GM23248 (cell line): ENCODE measurements at places on chromosomes 6 and 20. TPM values are rescaled to one million over a fixed set of nuclear protein-coding genes. Genes with fewer than 3 reads are reported as not detected.

DNA sequence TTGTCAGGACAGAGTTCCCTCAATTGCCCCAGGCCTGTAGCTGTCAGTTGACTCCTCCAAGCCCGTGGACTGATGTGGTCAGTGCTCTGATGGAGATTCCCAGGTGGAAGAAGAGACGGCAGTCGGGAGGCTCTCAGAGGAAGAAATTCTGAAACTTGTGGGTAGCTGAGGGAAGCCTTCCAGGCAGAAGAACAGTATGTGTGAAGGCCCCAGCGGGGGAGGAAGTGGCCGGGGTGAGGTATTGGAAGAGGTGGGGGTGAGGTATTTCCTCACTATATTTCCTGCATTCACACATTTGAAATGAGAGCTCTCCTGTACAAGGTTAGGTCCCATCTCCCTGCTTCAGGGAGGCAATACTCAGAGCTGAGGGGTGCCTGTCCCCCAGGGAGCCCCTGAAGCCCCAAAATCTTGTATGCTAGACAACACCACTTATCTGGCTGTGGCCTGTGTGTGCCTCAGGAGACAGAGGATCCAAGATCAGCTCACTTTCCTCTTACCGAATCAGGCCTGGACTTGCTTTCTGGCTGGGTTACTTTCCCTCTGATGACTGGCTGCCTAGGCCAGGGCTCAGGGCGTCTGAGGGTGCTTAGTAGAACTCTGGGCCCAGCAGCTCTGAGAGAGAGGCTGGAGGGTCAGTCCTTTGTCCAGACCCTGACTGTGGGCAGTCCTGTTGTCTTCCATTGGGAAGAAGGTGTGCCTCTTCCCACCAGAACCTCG, 49.3 kb upstream of the MYL9 start:
- peak overlapping the region; percentile 81 for H3K27ac ChIP-seq
- H3K4me1 ChIP-seq = peaks cover 55% of the 10 kb centered on the region
- H3K36me3 ChIP-seq = peaks cover 8% of the 10 kb centered on the region; the same call in 1 of the 2 replicates
- H3K27me3 ChIP-seq = no peaks in the 10 kb centered on the region

DNA sequence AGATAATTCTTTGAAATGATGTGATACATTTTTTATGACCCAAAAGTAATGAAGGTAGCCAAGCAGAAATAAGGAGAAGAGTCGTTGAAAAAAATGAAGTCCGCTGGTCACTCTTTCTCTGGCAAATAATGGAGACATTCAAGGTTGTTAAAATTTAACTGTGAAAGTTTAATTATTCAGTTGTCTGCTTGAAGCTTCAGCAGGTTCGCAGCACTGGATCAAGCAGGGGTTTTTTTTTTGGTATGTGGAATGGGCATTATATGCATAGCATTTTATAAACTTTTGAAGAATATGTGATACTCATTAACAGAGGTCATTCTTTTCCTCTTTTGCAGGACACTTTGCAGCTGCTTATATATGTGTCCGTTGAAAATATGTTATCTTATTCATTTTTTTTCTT, 21.6 kb upstream of the FUT9 start:
- no peaks in the 10 kb centered on the region for H3K27me3 ChIP-seq
- no peaks in the 10 kb centered on the region for H3K36me3 ChIP-seq
- no peaks in the 10 kb centered on the region for H3K4me1 ChIP-seq
- H3K4me3 ChIP-seq = no peak overlapping the region
- no peak overlapping the region for H3K27ac ChIP-seq
- no peak for DNase-seq

- H3K4me1 ChIP-seq = no peaks in the 10 kb centered on the region
- no peak overlapping the region for H3K4me3 ChIP-seq
- H3K27me3 ChIP-seq = no peaks in the 10 kb centered on the region
- no peak for DNase-seq
- H3K27ac ChIP-seq = no peak overlapping the region
These were observed 31.8 kb upstream of the EMILIN3 start for GRCh38 chr20:41398408-41398807.

DNA sequence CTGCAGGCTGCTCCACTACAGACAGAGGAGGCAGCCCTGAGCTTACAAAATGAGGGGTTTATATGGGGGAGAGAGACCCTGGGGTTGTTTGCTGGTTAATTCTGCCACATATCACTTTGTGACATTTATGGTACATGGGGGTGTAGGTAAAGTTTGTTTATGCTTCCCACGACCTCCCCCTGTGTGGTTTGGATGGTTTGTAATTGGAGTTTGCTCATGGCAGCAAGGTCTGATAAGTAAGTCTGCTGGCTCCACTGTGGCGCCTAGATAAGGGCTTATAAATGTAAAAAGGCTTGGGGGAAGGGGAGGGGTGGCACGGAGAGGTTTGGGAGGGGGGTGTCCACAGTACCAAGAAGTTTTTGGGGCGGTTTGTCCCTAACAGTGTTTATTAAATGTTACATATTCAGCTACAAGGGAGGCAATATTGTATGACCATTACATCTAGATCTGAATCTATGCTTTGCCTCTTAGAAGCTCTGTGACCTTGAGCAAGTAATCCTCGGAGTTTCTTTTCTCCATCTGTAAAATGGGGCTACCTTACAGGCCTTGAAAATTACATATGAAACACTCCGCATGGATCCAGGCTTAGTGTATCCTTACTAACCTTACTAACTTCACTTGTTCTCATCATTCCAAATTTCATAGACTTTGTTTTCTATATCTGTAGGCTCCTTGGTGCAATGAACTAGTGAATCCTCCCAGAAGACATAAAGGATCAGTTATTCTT, 204.8 kb upstream of the NOX3 start:
- H3K27ac ChIP-seq = no peak overlapping the region
- H3K27me3 ChIP-seq = no peaks in the 10 kb centered on the region
- H3K4me1 ChIP-seq = no peaks in the 10 kb centered on the region
- no peaks in the 10 kb centered on the region for H3K36me3 ChIP-seq
- DNase-seq = no peak
- no peak overlapping the region for H3K4me3 ChIP-seq

GRCh38 chr20:46148313-46149208, 30.4 kb downstream of the CD40 start:
- H3K4me3 ChIP-seq = no peak overlapping the region
- H3K27ac ChIP-seq = no peak overlapping the region
- no peaks in the 10 kb centered on the region for H3K36me3 ChIP-seq
- H3K27me3 ChIP-seq = no peaks in the 10 kb centered on the region
- no peaks in the 10 kb centered on the region for H3K4me1 ChIP-seq

GRCh38 chr6:41767112-41767833, 12.4 kb downstream of the FRS3 start:
- peaks cover 17% of the 10 kb centered on the region for H3K4me1 ChIP-seq
- H3K36me3 ChIP-seq = peaks cover 5% of the 10 kb centered on the region; the same call in 1 of the 2 replicates
- H3K4me3 ChIP-seq = no peak overlapping the region

DNA sequence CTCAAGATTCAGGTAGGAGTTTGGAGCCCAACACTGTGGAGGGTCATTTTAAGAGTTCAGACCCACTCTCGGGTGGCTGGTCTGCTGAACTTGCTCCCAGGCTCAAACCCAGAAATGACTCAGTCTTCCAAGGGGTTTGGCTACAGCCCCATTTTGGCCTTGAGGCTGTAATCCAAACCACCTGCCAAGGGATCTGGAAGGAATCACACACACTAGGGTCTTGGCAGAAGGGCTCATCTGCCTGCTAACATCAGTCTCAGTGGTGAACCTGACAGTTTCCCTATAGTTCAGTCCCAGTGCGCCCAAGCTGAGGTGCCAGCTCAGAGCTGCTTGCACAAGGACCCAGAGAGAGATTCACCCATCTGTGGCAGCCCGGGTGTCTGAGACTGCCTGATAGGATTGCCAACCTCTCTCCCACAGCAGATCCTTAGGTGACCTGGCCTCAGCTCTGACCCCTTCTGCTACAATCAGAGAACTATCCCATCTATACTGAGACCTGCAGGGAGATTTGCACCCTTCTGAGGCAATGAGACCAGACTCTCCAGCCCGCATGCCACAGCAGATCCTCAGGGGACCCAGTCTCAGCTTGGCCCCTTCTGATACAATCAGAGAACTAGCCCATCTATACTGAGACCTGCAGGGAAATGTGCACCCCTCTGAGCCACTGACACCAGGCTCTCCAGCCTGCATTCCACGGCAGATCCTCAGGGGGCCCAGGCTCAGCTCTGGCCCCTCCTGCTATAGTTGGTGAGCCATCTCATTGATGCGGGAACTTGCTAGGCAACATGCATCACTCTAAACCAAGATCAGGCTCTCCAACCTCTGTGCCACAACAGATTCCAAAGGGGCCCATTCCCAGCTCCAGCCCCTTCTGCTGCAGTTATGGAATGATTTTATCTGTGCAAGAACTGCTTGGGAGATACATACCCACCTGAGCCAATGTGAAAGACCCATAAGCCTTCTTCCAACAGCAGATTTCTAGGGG, 48.2 kb downstream of the THBS2 start:
- peak; percentile 85 for DNase-seq
- H3K27ac ChIP-seq = peak overlapping the region; percentile 40
- H3K27me3 ChIP-seq = no peaks in the 10 kb centered on the region
- H3K36me3 ChIP-seq = no peaks in the 10 kb centered on the region

- no peak overlapping the region for H3K4me3 ChIP-seq
- H3K4me1 ChIP-seq = peaks cover 8% of the 10 kb centered on the region; the same call in 1 of the 2 replicates
- H3K27me3 ChIP-seq = no peaks in the 10 kb centered on the region
These were observed 275.6 kb downstream of the TENT5A start for GRCh38 chr6:81476881-81477280.

GRCh38 chr20:31705598-31706597, 16.8 kb downstream of the BCL2L1 start:
- no peak for DNase-seq
- H3K36me3 ChIP-seq = peaks cover 13% of the 10 kb centered on the region
- H3K4me3 ChIP-seq = no peak overlapping the region

DNA sequence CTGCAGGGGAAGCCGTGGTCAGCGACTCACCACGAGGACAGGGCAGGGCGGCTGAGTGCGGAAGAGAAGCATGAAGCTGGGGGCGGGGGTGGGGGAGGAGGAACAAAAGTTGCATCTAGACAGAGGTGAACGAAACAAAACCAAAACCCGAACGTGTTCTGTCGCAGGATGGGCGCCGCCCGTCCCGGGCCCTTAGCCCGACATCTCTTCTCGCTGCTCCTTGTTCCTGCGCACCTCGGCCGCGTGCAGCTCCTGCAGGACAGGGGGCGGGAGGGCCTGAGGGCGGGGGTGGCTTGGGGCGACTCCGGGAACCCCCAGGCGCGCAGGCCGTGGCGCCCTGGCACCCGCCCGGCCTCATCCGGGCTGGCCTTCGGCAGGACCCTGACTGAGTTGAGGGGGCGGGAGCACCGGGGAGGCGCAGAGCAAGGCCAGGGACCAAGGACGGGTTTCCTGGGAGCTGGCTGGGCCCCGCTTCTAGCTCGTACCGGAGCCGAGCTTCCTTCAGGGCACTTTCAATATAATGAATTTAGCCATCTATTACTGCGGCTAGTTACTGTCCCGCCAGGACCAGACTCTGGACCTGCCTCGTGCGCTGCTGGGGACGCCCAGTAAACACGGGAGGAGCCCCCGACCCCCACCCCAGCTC, 12.0 kb downstream of the STMN3 start:
- peak overlapping the region; percentile 41 for H3K4me3 ChIP-seq
- H3K36me3 ChIP-seq = no peaks in the 10 kb centered on the region
- H3K27ac ChIP-seq = no peak overlapping the region
- DNase-seq = no peak
- no peaks in the 10 kb centered on the region for H3K27me3 ChIP-seq

- H3K4me3 ChIP-seq = no peak overlapping the region
- peak; percentile 9 for DNase-seq
- peaks cover 30% of the 10 kb centered on the region for H3K4me1 ChIP-seq
- H3K27me3 ChIP-seq = no peaks in the 10 kb centered on the region
These were observed 22.7 kb downstream of the RCAN2 start for GRCh38 chr6:46468403-46469010.

- no peak overlapping the region for H3K4me3 ChIP-seq
- DNase-seq = no peak
- no peaks in the 10 kb centered on the region for H3K27me3 ChIP-seq
- H3K4me1 ChIP-seq = no peaks in the 10 kb centered on the region
These were observed 38.3 kb downstream of the BCL2L1 start for GRCh38 chr20:31684153-31685015.

Gene TRIM15
- not detected in 2 replicates for total RNA-seq

Gene SEMG1
- not detected in 2 replicates for total RNA-seq

Gene EIF6
- 166 and 183 TPM in 2 replicates for total RNA-seq

Gene RFX6
- total RNA-seq = not detected in 2 replicates

Gene SLC22A16
- total RNA-seq = not detected in 2 replicates

Gene SLC35F1
- total RNA-seq = 0.76 TPM in 1 of 2 replicates, not detected in the other

Gene CCNC
- 78.5 and 89.3 TPM in 2 replicates for total RNA-seq
